ENCODE measurements at places on chromosomes 12 and 14.
A peak's percentile ranks its signal among the peaks of the same experiment; 100 is the strongest.

- DNase-seq: no peak
Observed at GRCh38 chr12:57086493-57087009, 2.4 kb upstream of the NAB2 start.

GRCh38 chr12:23535441-23535840 lies 414.0 kb downstream of the SOX5 start:
- DNase-seq: no peak

DNA sequence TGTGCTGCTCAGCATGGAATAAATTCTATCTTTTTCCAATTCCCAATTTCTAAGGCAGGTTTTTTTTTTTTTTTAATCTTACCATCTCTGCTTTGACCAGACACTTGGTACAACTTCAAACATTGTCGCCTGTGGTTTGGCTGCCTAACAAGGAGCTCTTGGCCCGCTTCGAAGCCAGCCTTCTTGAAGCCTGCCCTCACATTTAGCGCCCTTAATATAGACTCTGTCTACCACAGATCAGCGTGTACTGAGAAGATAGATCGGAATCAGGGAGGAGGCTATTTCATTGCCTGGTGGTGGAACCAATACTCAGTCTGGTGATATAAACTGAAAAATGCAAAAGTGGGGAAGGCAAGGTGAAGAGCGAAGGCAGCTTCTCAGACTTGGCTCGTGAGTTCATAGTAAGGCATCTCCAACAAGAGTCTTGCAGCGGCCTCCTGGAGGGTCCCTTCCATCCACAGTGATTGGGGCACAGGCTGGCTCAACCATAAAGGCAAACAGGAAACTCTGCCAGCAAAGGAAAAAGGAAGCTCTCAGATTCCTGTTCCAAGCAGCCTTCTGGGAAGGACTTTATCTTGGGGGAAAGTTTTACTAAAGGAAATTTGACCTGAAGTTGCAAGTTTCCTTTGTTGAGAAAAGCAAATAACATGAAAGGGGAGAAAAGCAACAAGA lies 103.2 kb upstream of the BCL2L14 start:
- no peak for DNase-seq

GRCh38 chr12:110339184-110339952 lies 58.3 kb downstream of the ATP2A2 start:
- no peak for DNase-seq

GRCh38 chr14:32611752-32612151 lies 282.7 kb downstream of the AKAP6 start:
- DNase-seq: no peak

DNA sequence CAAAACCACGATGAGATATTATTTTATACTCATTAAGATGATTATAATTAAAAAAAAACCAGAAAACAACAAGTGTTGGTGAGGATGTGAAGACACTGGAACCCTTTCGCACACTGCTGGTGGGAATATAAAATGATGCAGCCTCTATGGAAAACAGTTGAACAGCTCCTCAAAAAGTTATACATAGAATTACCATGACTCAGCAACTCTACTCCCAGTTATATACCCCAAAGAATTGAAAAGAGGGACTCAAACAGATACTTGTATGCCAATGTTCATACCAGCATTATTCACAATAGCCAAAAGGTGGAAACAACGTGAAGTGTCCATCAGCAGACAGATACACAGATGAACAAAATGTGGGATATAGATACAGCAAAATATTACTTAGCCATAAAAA lies 53.1 kb downstream of the TAOK3 start:
- DNase-seq: no peak

DNA sequence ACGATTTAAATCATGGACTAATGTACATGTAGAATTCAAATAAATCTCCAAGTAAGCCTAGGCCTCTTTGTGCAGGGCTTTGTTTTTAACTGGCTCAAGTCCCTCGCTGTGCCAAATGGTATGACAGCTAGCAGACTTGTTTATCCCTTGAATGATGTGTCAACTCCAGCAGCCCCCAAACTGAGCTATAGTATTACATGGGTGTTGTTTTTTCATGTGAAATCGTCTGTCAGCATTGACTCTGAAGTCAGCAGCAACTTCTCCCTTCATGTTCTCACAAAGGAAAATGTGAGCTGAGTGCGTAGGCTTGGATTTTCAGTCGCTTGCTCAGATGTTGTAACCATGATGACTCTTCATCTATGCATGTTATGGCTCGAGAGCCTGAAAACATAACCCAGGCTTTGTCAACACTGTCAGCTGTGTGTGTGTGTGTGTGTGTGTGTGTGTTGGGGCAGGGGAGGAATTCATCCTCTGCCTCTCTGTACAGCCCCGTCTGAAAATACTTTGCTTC lies 73.3 kb downstream of the PTHLH start:
- DNase-seq: no peak

DNA sequence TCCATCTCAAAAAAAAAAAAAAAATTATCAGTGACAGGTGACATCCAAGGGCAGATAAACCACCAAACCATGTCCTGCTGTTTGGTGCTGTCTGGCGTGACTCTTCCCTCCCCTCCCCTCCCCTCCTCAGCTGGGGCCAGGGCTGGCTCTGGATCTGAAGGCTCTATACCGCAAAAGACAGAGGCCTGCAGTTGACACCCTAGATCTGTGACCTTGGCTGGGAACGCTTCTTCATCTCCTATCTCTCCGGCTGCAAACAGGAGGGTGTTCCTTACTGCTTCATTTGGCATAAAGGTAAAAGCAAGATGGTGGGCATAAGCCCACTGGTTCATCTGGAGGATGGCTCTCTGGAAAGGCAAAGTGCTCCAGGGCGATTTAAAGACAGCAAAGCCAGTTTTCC lies 126.8 kb upstream of the PRMT8 start:
- DNase-seq: no peak

DNA sequence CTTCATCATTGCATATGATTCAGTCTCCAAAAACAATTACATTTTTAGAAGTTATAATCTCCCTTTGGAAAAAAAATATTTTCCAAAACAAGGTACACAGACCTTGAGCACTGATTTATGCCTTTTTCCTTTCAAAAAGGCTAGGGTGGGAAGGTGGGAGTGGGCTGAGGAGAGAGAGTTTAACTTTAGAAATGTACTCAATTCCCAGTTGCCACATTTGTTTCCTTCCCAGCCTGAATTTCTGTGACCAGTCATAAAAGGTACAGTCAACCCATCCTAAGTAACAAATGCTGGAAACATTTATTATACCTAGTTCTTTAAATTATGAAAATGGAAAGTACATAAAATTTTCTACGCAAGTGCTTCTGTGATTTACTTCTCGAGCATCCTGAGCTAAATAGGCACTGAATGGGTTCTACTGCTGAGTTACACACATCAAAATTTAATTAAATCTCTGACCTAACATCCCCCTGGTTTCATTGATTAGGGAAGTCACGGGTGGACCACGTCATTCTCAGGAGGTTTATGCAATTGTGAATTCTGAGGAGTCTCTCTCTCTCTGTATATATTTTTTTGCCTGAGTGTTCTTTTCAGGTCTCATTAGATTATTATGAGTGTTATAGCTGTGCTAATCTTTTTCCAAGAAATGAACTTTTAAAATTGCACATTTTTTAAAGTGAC lies 371.8 kb downstream of the BTG1 start:
- no peak for DNase-seq

DNA sequence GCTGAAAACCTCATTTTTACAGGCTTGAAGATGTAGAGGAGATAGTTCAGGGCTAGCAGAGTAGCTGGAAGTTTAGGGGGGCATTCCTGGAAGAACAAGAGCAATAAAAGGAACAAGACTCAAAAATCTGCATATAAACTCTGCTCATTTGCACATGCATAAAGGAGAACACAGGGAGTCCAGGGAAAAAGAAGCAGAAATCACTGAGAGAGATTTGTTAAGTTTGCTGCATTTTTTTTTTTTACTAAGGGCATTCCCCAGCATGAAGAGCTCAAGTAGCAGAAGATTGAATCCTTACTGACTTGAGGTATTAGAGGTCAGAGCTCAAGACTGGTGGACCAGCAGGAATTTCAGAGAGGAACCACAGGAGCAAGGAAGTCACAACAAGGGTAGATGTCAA lies 28.2 kb upstream of the BCL11B start:
- no peak for DNase-seq

DNA sequence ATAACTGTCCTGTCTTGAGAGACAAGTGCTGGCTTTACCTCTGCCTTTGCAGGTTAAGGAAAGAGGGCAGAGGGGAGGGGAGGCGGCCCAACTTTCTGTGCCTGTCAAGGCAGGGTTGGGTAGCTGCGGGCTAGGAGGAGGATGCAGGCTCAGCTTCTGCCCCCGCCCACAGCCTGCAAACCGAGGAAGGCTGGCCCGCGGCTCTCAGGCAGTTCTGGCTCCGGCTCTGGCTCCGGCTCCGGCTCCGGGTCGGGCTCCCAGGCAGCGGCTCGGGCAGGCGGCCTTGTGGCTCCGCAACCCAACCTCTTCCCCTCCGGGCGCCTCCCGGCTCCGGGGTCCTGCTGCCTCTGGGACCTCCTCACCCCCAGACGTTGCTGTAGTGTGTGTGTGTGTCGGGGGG lies 92.9 kb downstream of the TMEM30B start:
- no peak for DNase-seq

DNA sequence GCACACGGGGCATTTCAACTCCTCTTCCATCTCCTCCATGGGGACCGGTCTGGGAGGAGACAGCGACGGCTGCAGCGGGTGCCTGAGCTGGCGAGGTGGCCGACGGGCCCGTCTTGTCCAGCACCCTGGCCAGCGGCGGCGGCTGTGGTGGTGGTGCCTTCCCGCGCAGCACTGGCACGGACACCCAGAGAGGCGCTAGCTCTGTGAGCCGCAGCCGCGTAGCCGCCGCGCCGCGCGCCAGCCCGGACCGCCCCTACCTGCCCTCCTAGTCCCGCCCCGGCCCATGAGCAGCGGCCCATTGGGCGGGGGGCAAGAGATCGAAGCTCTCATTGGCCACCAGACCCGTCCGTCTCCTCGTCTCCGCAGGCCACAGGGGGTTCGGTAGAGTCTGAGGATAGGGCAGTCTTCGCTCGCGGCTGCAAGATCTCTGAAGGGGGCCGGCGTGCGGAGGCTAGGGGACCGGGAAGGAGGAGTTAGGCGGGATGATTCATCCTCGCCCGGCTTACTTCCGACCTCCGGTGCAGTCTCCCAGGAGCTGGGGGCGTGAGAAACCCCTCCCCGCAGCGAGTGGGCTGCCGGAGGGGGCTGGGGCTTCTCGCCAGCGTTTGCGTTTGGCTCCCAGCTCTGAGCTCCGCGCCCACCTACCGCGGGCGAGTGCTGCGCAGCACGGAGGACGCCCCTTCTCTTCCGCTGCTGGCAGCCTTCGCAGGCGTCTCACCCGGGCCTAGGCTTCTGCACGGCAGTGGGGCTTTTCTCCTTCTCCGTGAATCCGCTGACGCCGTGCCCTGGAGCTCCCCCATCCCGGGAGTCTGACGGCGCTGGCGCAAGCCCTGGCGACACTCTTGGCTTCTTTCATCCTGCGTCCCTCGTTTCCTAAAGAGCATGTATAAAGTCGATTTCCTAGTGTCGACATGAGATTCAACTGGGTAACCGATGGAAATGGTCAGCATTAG lies at the start of gene TRIM9:
TRIM9 (minus strand) TSS at position 205 of the 953 bp plus-strand sequence; CDS start at position 39, 166 bp downstream.
- DNase-seq: peak; percentile 90

DNA sequence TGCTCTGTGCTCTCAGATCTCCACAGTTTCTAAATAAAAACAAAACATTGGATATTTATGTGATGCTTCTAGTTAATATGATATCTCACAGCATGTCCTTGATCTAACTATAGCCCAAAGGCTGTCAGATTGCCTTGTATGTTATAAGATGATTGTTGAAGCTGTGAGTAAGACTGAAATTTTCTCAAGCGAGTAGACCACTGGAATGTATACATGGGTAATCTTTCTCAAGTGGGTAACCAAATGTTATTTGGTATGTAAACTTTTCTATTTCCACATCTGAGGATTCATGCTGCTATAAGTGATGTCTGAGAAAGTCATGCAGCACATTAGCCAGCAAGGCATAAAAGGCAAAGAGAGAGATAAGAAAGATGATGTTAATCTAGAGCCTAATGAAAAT lies 886.7 kb downstream of the NRXN3 start:
- no peak for DNase-seq

GRCh38 chr14:99502989-99503421 lies 21.8 kb downstream of the CCNK start:
- no peak for DNase-seq

DNA sequence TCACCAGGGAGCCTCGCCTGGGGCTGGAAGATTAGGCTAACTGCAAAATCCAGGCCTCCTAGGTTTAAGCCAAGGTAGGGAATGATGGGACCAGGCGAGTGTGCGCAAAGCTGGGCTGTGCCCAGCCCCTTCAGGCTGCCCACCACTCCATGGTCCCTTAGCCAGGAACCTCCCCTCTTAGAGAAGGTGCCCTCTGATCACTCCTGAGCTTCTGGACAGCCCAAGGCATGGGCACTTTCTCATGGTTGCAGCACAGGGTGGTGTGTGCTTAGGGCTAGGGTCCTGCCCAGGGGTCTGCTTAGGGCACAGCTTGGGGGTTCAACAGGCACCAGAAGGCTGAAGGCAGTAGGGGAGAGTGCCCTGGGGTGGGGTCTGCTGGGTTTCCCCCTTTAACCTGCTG lies 69.0 kb downstream of the PRIMA1 start:
- DNase-seq: no peak

GRCh38 chr12:111412830-111413441 lies 7.2 kb downstream of the SH2B3 start:
- no peak for DNase-seq

DNA sequence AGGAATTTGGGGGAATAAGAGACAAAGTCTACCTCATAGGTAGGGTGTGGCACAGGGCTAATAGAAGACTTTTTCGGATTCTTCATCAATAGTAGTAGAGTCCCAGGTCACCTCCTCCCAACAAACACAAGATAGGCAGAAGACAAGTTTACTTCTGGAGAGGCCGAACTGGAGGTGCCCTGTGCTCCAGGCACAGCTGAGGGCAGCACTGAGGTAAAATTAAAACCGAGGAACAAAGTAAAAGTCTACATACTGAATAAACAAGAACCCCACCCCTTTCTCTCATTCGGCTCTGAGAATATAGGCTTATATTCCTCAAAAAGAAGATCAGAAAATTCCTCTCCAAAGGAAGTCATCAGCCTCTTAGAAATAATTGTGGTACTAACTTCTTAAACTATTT lies 161.5 kb downstream of the SEC23A start:
- DNase-seq: no peak

GRCh38 chr12:94567761-94568160 lies 82.6 kb downstream of the TMCC3 start:
- no peak for DNase-seq

- no peak for DNase-seq
Observed at GRCh38 chr14:72745546-72745945, 148.4 kb downstream of the DPF3 start.

GRCh38 chr14:63301891-63302534 lies 16.7 kb downstream of the GPHB5 start:
- no peak for DNase-seq

- DNase-seq: no peak
Observed at GRCh38 chr12:20350026-20350425, 18.3 kb upstream of the PDE3A start.

- DNase-seq: no peak
Observed at GRCh38 chr12:32587581-32588495, 91.3 kb upstream of the DNM1L start.

- DNase-seq: no peak
Observed at GRCh38 chr14:75224561-75224960, 48.1 kb upstream of the TMED10 start.

DNA sequence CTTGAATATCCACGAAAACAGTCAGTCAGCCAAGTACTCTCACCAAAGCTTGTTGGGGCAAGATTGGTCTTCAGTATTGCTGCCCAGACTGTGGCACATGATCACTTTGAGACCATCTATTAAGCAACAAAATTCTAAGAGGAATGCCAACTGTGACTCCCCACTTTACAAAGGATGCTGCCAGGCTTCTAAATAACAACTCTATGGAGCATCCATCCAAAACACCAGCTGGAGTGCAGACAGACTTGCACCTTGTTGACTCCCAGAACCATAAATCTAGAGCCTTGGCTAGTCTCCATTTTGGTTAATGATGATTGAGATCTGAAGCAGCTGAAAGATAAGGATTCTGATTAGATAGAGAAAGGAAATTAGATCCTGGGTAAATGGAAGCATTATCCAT lies 132.8 kb downstream of the DIO2 start:
- no peak for DNase-seq
